ENCODE measurements at places on chromosomes 16 and 17.

DNA sequence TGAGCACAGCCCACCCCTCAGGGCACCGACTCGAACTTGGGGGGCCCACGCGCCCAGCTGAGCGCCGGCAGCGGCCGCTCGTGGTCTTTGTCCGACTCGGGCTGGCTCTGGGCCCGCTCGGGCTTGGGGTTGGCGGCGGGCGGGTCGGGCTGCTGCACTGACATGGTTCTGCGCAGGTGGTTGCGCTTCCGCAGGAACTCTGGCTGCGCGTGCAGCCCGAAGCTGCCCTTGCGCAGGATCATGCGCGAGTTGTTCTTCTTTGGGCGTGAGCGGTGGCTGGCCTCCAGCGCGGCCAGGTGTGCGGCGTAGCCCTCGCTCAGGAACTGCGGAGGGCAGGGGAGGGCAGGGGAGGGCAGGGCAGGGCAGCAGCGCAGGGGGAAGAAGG is 11.1 kb downstream of the PIMREG start:
- peak; percentile 32 for DNase-seq

- DNase-seq = no peak
These were observed 368.0 kb downstream of the FOXL1 start for GRCh38 chr16:86946396-86946795.

- no peak for DNase-seq
These were observed 27.8 kb downstream of the CDH1 start for GRCh38 chr16:68764862-68765261.

DNA sequence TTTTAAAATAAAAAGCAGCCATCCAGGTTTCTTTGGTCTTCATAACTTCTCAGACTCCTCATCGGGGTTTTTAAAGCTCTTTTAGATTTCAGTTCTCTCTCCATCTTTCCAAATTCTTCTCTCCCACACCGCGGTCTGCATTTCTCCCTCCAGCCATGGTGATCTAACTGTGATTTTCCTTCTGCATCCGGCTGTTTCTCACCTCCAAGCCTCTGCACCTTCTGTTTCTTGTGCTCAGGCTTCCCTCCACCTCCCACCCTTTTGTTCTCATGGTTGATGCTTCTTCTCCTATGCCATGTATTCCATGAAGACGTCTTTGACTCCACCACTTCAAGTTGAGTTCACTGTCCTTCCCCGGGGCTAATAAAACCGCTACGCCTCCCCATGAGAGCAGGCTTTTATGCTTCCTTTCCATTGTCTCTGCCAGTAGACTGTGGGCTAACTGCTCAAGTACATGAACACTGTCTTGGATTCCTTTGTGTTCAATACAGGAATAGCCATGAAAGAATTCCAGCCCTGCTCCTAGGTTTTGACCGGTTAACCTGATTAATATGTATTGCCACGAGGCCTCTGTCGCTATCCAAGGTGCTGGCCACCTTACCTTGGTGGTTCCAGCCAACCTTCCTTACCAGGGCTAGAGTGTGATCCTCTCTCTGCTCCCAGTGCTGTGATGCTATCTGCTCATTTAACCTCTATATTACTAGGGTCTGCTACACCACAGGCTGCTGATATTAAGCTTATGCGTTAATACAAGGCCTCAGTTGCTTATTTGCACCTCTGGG is 625.1 kb downstream of the HS3ST4 start:
- no peak for DNase-seq

DNA sequence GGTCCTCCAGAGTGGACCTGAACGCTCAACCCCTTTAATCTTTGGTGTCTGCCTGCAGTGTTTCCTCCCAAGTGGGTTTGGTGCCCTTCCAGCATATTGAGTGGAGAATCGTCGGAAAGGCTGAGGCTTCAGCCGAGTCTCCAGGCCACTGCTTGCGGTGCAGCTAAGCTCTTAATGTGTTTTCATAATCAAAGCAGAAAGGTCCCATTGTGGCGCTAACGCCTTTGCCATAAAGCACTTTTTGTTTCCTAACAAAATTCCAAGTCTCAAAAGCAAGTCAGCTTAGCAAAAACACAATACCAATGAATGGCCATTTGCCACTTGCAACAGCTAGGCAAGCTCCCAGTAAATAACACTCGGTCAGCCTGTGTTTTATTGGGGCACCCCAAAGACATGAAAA is 57.6 kb downstream of the KSR1 start:
- no peak for DNase-seq

DNA sequence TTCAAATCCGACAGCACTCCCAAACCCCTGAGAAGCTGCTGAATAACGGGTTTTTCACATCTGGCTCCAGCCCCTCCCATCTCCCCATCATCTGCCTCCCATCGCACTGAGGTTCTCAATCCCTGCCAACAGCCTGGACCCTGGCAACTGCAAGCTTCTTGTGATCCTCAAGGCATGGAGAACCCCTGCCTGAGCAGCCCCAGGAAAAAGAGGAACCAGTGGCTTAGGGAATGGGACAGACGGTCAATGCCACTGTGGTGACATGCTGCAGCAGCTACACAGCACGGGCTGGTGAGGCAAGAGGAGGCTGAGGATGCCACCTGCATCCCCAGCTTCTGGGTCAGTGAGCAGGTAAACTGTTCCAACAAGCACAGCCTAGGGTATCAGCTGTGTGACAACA is 3.3 kb upstream of the MBTPS1 start:
- no peak for DNase-seq

DNA sequence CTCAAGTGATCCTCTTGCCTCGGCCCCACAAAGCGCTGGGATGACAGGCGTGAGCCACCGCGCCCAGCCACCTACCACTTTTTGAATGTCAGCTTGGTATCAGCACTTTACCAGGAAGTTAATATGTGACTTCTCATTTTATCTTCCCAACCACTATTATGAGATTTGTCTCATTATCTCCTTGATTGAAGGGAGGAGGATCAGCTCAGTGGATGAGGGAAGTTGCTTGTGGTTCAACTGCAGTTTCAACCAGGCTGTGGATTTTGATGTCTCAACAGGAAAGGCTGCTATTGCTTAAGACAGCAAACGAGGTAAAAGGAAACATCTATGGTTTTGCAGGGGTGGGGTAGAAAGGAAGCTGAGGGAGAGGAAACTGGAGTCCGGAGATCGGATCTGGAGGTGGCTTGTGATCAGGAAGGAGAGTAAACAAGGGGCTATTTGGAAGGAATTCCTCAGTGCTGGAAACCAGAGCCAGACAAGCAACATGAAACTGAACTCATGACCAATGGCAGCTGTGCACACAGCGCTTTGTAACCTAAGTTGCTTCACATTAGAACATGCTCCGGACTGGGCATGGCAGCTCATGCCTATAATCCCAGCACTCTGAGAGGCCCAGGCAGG is 180.5 kb downstream of the VPS53 start:
- no peak for DNase-seq

GRCh38 chr16:79874391-79874790 is 273.9 kb upstream of the MAF start:
- no peak for DNase-seq

DNA sequence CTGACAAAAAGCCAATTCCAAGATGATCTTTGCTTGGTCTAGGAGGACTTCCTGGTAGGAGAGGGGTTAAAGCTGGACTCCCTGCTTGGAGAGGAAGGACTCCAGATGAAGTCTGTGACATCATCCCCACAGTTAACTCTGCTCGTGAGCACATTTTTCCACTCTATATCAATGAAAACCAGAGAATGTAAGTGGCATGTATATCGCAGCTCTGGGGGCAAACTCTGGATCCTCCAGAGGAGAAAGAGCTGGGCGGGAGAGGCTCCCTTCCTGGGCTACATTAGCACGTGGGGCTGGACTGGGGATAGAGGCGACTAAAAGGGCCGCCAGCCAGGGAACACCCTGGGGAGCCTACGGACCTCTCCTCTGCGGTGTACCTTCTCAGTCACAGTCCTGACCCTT is 34.1 kb downstream of the HIC1 start:
- no peak for DNase-seq

- no peak for DNase-seq
These were observed 288.0 kb upstream of the ERCC4 start for GRCh38 chr16:13631916-13632315.

DNA sequence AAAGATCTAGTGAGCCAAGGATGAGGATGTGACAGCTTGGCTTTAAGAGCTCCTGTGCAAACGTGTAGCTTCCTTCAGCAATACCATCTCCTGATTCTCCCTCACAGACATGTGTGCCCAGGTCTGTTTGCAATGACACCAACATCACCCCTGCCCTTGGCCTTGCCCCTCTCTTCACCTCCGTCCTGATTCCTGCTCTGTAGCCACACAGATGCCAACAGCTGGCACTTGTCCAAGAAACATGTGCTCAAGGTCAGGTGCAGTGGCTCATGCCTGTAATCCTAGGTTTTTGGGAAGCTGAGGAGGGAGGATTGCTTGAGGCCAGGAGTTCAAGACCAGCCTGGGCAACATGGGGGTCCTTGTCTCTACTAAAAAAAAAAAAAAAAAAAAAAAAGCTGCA is 103.8 kb upstream of the CRHR1 start:
- no peak for DNase-seq

DNA sequence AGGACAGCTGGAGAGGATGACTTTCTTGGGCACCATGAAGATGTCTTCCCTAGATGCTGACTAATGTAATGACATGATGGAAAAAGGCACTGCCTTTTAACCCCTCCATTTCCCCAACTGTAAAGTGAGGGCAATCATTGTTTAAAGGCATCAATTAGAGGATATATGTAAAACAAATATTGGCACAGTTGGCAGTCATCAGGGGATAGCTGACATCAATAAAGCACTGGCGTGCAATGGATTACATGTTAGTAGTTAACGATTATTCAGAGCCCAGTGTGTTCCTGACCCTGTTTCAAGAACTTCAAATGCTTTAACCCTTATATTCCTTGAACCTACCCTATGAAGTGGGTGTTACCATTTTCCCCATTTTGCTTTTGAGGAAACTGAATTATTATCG is 100.7 kb downstream of the TMEM114 start:
- DNase-seq = no peak

GRCh38 chr17:28113269-28113668 is 70.8 kb downstream of the NLK start:
- no peak for DNase-seq

DNA sequence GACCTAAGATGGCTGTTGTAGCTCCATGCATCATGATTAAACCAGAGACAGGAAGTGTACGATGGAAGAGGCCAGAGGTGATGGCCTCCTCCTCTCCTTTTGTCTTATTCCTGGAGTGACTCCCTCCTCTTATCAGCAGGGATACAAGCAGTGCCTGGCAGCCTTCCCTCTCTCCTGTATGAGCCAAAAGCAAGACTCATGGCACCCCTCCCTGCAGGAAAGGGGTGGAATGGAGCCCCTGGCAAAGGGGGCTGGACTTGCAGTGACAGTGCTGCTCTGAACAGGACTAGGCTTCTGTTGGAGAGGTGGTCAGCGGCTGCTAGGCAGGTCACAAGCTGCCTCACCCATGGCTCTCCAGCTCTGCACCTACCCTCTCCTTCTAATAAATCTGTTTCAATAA is 8.4 kb downstream of the TXNL4B start:
- DNase-seq = no peak

DNA sequence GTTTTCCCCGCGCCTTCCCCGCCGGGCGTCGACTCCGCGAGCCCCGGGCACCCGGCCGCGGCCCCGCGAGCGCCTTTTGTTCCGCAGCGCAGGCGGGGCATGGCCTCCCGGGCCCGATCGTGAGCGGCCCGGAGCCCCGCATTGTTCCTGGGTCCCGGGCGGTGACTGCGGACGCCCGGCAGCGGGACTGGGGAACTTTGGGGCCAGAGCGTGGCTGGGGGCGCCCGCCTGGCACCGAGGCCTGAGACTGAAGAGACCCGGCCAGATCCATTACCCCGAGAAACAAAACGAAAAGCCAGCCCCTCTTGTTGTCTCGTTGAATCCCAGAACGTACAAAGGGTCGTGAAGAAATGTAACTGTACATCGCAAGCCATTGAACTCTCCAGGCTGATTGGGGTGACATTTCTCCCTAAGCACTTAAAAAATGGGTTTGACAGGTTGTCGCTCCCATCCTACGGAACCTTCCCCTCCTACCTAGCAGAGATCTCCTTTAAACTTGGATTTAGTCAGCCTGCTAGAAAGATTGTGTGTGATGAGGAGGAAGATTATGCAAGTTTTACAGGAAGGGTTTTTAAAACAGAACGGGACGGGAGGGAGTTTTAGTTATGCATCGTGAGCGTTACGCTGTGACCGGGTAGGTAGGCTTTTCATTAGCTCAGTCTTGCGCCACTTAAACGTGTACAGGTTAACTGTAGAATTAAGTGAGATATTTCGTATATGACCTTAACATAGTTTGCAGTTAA is 825 bp downstream of the METTL9 start:
- DNase-seq = no peak

GRCh38 chr17:78013683-78014467 is 55.4 kb downstream of the TNRC6C start:
- peak; percentile 30 for DNase-seq

- DNase-seq = no peak
These were observed 196.4 kb upstream of the WSCD1 start for GRCh38 chr17:5873781-5874180.

DNA sequence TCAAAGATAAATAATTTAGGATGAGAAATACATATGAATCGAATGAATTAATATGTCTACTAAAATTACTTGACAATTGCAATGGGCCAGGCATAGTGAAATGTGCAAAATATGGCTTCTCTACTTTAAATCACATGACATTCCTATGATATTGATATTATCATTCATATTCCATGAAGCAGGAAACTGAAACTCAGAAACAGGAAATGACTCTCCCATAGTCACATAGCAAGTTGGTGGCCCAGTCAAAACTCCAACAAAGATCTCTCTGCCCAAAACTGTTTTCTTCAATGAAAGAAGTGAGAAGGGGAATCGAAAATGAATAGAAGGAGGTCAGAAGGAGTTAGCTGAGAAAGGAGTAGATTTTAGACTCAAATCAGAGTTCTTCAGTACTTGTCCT is 272.2 kb downstream of the CDH8 start:
- no peak for DNase-seq

- no peak for DNase-seq
These were observed 63.4 kb upstream of the GSG1L start for GRCh38 chr16:28126684-28127620.

DNA sequence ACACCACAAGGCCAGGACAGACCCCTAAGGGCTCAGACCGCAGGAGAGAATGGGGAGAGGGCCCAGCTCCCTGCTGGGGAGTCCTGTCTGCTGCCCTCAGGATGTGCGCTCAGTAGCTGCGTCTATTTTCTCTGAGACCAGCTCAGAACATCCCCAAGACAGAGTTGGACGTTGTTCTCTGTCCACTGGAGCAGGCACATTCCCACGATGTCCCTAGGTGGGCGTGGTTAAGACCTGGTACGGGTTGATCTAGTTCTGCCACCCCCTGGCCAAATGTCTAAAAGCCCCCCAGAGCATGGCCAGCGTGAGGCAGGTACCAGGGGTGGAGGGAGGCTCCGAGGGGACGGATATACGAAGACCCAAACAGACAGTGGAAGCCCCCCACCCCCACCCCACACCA is 842 bp upstream of the CALB2 start:
- no peak for DNase-seq

DNA sequence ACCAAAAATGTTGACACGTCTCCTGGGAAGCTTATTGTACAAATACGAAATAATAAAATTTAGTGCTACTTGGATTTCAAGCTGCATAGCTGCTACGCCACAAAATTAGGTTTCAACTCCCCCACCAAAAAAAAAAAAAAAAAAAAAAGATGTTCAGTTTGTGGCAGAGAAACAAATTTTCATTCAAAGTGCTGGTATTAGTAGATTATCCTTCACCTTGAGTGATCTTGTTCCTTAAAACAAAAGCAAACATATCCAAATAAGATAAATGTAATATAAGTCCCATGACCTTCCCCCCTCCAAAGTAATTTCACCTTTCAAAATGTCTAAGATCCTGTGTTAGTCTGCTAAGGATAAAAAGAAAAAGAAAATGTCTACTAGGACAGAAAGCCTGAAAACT is 2.2 kb downstream of the TOB1 start:
- DNase-seq = no peak

All from activated T-cell treated with anti-CD3 and anti-CD28 coated beads for 1 hour (primary cell).